ENCODE measurements at places on chromosomes 1 and 21.

DNA sequence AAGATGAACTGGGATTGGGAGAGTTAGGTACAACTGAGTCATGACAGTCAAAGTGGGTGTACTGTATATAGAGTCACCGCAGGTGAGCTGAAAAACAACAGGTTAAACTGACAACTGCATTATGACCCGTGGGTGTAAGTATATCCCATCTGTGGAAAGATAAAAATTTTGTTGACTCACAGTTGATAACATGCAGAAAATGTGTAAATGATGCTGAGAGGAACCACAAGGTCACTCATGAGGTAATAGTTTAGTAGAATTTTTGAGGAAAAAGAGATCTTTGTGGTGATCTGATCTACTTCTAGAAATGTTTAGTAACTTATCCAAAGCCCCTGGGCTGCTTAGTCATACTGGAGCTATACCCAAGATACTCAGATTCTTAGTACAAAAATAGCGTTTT is 838 bp downstream of the OR2C3 start:
- DNase-seq, result no peak

GRCh38 chr1:107135463-107135862 is 5.4 kb upstream of the NTNG1 start:
- no peak for DNase-seq

DNA sequence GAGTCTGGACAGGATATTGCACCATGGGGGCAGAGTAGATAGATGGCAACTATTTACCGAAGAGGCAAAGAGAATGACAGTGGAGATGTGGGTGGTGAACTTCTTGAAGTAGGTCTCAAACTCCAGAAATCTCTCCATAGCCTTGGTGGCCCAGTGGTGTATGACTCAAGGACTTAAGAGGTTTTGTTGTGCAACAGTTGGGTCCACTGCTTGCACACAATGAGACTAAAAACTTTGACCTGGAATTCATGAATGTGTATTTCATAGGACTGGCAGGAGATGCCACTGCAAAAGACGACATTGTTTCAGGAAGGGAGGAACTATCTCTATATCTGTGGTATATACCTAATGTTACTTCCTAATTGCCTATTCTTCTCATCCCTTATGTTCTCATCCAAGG is 75.9 kb downstream of the ZSCAN20 start:
- DNase-seq, result no peak

DNA sequence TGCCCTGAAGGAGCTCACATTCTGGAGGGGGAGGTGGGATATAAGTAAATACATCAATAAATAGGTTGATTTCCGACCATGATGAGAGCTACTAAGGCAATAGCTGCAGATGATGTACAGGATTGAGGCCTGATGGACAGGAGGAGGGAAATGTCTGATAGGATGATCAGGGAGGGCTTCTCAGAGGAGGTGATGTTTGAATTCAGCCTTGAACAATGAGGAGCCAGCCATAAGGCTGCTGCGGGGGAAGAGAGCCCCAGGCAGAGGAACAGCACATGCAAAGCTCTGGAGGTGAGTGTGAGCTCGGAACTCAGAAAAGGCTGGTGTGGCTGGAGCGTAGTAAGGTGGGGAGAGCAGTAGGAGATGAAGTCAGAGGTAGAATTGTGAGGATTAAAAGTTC is 411.7 kb downstream of the PTPRU start:
- DNase-seq, result no peak

DNA sequence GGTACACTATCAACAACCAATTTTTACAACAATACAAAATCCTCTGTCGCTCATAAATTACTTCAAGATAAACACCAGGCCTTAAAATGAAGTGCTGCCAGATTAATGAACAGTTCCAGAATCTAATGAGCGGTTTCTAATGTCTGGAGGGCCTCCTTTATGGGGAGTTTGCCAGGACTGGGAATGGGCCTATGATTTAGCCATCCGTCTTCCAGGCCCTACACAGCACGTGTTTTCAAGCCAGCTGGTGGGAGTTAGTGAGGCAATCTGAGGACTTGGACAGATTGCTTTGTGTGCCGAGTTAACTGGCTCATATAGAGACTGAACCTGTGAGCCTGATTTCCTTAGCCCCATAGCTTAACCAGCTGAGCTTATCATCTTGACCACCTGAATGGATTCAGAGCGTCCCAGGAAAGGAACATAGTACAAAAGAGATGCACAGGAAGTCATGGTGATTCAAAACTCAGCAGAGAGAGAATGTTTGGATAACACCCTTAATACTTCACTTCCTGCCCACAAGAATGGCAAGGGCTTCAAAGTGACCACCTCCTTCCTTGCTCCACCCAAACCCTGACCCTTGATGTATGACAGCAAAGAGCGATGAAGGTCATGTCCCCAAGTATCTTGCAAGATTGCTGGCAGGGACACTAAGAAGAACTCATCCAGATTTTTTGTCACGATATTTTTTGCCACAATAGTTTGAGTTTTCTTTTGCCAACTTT is 143.5 kb downstream of the SLC30A10 start:
- DNase-seq, result no peak

DNA sequence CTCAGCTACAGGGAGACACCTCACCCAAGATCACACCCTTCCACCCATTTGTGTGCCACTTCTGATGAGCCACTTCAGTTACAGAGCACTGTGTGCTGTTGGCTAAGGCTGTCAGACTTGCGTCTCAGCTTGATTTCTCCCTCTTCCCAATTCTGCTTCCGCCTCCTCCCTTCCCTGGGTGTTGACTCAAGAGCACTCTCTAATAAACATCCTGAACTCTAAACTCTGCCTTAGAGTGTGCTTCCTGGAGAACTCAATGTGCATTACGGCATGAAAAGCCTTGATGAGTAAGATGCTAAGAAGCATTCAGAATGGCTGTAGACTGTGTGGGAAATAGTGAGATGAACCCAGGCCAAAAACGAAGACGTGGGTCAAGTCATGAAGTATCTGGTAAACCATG is 54.9 kb upstream of the S1PR1 start:
- no peak for DNase-seq

GRCh38 chr1:22500471-22500870 is 48.8 kb downstream of the ZBTB40 start:
- no peak for DNase-seq

GRCh38 chr1:85386068-85386722 is 78.8 kb downstream of the DDAH1 start:
- no peak for DNase-seq

GRCh38 chr1:232291261-232291660 is 338.7 kb downstream of the SIPA1L2 start:
- no peak for DNase-seq

DNA sequence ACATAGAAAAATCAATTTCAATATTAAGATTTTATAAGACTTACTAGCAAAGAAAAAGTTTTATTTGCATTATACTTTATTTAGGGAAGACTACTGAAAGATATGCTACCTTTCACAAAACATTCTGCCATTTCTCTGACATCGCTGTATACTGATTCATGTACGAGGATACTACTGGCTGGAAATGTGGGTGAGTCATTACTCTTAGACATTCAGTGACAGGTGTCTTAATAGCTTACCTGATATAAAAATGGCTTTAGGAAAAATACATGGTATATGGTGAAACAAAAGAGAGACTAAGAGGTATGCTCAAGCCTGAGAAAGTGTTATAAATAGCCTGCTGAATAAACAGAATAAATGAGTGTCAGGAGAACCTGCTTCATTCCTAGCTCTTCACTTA is 73.0 kb upstream of the EXO1 start:
- no peak for DNase-seq

DNA sequence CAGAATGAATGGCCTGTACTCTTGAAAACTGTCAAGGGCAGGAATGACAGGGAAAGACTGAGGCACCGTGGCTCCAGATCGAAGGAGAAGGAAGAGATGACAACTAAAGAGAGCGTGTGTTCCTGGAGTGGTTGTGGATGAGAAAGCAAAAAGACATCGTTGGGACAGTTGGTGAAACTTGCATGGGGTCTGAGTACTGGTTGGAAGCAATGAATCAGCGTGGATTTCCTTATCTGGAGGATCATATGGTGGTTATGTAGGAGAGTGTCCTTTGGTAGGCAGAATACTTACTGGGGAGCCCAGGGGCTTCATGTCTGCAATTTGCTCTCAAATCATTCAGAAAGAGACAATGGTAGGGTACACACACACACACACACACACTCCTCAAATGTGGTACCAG is 13.9 kb downstream of the LEMD1 start:
- DNase-seq, result no peak
